ENCODE measurements at places on chromosomes 5 and 9.

DNA sequence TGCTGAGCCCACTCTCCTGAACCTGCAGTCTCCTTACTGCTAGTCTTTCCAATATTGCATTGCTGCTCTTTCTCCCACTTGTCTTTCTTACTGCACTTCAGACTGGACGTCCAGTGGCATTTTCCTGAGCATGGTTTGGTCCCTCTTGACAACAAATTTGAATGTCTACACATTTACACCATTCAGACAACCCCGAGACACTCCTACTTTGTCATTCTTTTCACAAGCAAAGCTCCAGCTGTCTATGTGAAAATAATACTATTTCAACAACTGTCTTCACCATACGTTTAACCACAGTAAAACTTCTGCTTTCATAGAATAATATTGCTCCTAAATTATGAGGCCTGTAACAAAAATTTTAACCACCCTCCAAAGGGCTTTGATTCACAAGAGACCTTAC, 10.4 kb upstream of the APTX start:
- no peak overlapping the region for H3K27ac ChIP-seq
- DNase-seq, result no peak
- no peak overlapping the region for H3K4me3 ChIP-seq
- no peaks in the 10 kb centered on the region for H3K27me3 ChIP-seq
- H3K36me3 ChIP-seq, result no peaks in the 10 kb centered on the region

GRCh38 chr9:32463500-32464293, 62.3 kb downstream of the RIGI start:
- H3K4me3 ChIP-seq, result no peak overlapping the region
- no peak for DNase-seq

GRCh38 chr5:35041261-35041660, 6.5 kb downstream of the AGXT2 start:
- no peak overlapping the region for H3K27ac ChIP-seq
- H3K4me1 ChIP-seq, result no peaks in the 10 kb centered on the region
- DNase-seq, result no peak
- H3K36me3 ChIP-seq, result no peaks in the 10 kb centered on the region
- peaks cover 8% of the 10 kb centered on the region for H3K27me3 ChIP-seq

DNA sequence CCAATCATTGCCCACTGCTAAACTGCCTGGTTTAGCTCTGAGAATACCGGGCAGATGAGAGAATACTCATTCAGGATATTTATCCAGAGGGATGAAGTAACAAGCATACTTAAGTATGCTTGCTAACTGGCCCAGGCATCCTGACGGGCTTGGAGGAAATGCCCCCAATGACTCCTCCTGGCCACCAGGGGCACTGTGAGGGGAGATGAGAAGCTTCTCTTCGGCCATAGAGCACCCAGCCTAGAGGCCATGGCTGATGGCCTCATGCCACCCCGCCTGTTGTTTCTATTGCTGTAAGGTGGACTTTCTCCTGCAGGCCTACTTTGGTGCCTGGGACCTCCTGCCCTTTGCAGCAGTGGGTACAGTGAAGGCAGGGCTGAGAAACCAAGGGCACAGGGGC, 134.5 kb upstream of the FSTL4 start:
- H3K27me3 ChIP-seq, result no peaks in the 10 kb centered on the region
- H3K27ac ChIP-seq, result no peak overlapping the region
- H3K36me3 ChIP-seq, result no peaks in the 10 kb centered on the region
- no peaks in the 10 kb centered on the region for H3K4me1 ChIP-seq
- no peak overlapping the region for H3K4me3 ChIP-seq

DNA sequence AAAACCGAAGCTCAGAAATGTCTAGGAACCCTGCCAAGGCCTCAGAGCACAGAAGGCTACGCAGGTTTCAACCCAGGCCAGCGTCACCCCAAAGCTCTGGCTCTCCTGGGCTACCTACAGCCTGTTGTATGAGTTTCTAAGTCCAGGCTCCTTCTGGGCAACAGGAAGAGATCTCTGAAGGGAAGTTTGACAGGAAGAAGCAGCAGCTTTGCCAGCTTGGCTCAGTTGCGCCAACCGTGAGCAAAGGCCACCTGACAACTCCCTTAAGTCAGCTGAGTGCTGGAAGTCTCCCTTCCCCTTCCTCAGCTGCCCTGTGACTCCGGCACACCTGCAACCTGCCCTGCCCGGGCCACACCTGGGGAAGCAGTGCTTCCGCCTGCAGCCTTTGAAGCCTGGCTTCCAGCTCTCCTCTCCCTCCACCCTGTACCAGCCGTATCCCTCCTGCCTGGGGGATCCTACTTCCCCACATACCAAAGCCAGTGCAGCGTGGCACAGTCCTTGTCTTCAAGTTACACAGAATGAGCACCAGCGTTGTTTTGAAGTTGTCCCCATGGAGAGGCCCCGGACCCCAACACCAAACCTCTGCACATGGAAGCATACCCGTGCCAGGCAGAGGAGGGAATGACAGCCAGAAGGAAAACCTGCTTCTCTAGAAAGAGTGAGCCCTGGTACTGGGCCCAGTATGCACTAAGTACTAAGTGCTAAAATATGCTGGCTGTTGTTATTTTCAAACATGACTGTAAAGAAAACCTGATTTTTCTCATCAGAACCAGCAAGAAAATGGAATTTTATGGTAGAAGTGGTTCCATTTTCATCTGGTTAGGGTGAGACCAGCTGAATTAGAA, 36.5 kb downstream of the SHB start:
- DNase-seq, result no peak
- H3K27me3 ChIP-seq, result no peaks in the 10 kb centered on the region
- H3K4me3 ChIP-seq, result no peak overlapping the region
- H3K4me1 ChIP-seq, result no peaks in the 10 kb centered on the region
- no peak overlapping the region for H3K27ac ChIP-seq
- no peaks in the 10 kb centered on the region for H3K36me3 ChIP-seq

DNA sequence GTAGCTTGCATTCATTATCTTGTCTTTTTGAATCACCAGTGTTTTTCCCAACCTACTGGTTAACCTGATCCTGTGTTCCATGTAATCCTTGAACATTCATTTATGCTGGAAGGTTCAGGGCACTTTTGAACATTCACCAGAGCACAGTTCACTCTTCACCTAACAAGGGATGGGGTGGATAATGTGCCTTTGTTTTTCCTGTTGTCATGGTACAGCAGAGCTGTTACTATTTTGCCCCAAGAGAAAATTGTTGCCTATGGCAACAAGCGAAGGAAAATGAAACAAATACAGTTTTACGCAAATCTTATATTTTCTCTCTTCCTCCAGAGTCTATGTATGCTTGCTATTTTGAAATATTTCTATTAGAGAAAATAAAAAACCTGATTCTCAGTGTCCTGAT, 60.3 kb upstream of the RIOK2 start:
- no peaks in the 10 kb centered on the region for H3K27me3 ChIP-seq
- H3K27ac ChIP-seq, result no peak overlapping the region
- H3K4me1 ChIP-seq, result no peaks in the 10 kb centered on the region
- no peak for DNase-seq

- DNase-seq, result no peak
- no peaks in the 10 kb centered on the region for H3K36me3 ChIP-seq
Observed at GRCh38 chr9:126379661-126380360, 53.2 kb downstream of the MVB12B start.

GRCh38 chr9:79644601-79645000, 72.8 kb downstream of the TLE4 start:
- H3K4me3 ChIP-seq, result no peak overlapping the region
- no peak overlapping the region for H3K27ac ChIP-seq
- H3K4me1 ChIP-seq, result no peaks in the 10 kb centered on the region
- peaks cover 8% of the 10 kb centered on the region for H3K36me3 ChIP-seq
- no peak for DNase-seq
